ENCODE measurements at places on chromosomes 2 and 18. TPM values are rescaled to one million over a fixed set of nuclear protein-coding genes. Genes with fewer than 3 reads are reported as not detected.

Gene CRYBA2
- not detected for total RNA-seq

Gene TMEM150A
- total RNA-seq, result 21.5 TPM

Gene KIAA2012
- not detected for total RNA-seq

Gene ALKAL2
- not detected for total RNA-seq

- DNase-seq, result no peak
Measured at GRCh38 chr18:59065684-59066083, 74.0 kb upstream of the SEC11C start.

DNA sequence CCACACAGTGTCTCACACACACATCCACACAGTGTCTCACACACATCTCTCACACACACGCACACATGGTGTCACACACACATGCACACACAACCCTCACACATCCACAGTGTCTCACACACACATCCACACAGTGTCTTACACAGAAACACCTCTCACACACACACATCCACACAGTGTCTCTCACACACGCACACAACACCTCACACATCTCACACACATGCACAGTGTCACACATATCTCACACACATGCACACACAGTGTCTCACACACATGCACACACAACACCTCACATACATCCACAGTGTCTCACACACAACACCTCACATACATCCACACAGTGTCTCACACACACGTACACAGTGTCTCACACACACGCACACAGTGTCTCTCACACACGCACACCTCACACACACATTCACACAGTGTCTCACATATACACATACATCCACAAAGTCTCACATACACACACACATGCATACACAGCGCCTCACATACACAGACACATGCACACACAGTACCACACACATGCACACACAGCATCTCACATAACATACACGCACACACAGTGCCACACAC, 473.9 kb upstream of the HS6ST1 start:
- no peak for DNase-seq

GRCh38 chr2:102790091-102790455, 28.2 kb downstream of the TMEM182 start:
- DNase-seq, result no peak

Measured in hematopoietic multipotent progenitor cell (in vitro differentiated cells).